ENCODE measurements at places on chromosomes 16 and 17. TPM values are rescaled to one million over a fixed set of nuclear protein-coding genes. Genes with fewer than 3 reads are reported as not detected.

The FAM171A2 gene
- 0.25 TPM for total RNA-seq

- DNase-seq, result no peak
Observed at GRCh38 chr16:53891409-53892139, 187.6 kb downstream of the FTO start.

DNA sequence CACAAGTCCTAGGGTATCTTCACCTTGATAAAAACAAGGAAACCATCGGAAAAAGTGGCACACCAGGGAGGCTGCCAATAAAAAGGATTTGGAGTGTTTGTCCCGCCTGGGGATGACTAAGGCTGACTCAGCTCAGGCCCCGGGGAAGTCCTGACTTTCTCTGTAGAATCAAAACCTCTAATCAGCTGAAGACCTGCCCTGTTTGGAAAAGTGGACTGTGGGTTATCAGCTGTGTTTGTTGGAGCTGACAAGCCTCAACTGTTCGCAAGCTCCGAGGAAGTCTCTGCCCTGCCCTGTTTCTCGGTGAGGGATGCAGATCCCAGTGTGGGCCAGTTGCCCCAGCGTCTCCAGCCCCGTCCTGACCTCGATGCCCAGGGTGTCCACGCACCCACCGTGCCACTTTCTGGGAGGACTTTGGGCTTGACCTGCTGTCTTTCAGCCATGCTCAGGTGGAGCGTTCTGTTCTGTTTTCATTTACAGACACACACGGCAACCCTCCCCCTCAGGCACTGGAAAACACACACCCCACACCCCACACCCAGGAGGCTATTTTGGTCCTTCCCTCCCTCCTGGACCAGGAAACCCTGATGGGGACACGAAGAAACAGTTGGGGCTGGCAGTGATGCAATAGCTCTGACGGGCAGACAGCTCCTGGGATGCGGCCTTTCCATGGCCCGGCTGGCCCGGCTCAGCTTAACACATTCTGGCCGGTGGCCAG is 27.6 kb upstream of the PITPNA start:
- no peak for DNase-seq

DNA sequence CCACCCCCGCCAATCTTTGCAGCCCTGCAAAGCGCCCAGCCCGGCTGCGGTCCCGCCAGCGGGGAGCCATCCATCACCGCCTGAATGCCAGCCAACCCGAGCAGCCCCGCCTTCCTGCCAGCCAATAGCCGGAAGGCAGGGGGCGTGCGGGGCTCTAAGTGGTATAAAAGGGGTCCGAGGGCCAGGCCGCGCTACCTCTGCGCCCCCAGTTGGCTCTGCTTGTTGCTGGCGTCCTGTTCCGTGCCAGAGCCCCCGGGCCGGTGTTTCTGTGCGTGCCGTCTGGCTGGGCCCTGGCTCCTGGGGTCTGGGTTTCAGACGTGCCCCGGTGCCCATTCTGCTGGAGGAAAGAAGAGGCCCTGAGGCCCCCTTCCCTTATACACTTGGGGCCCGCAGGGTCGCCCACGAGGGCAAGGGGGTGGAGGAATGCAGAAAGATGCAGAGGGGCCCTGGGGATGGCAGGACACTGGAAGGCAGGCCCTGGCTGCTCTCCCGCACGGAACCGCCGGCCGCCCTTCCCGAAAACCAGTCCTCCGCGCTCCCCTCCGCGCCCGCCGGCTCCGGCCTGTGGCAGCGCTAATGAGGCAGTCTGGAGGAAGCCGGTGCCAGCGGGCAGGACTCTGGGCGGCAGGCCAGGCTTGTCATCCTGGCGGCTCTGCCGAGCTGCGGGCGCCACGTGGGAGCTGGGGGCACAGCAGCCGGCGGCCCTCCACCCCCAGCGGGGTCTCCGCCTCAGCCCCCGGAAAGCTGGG is 14.0 kb downstream of the COPZ2 start:
- DNase-seq, result no peak

The KCNH6 gene
- not detected for total RNA-seq

GRCh38 chr16:30924076-30924912 is 922 bp downstream of the FBXL19 start:
- DNase-seq, result no peak

The CLDN6 gene
- total RNA-seq, result not detected

The KRT15 gene
- not detected for total RNA-seq

GRCh38 chr17:39462631-39463375 is 1.5 kb downstream of the CDK12 start:
- no peak for DNase-seq

The EVPL gene
- total RNA-seq, result 0.64 TPM

- peak; percentile 93 for DNase-seq
Observed at GRCh38 chr17:42832934-42833766, at the start of gene PSME3. PSME3 (plus strand) TSS chr17:42833397; CDS start chr17:42833632, 235 bp downstream.

DNA sequence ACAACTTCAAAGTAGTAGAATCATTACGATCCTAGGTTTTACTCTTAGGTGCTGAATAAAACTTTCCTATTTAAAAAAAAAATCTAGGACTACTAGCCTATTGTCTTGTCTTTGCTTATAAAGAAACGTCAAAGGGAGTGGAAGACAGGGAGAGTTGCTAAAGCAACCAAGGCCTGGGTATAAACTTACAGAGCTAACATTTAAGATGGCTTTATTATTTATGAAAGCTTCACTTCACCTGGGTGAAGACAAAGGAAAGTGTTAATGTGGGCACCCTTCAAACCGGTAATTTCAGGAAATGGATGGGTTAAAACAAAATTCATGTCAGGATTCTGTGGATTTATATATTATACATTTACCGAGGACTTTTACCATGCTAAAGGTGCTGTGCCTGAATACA is 2.5 kb downstream of the DUSP14 start:
- DNase-seq, result no peak

The STX4 gene
- total RNA-seq, result 92.0 TPM

DNA sequence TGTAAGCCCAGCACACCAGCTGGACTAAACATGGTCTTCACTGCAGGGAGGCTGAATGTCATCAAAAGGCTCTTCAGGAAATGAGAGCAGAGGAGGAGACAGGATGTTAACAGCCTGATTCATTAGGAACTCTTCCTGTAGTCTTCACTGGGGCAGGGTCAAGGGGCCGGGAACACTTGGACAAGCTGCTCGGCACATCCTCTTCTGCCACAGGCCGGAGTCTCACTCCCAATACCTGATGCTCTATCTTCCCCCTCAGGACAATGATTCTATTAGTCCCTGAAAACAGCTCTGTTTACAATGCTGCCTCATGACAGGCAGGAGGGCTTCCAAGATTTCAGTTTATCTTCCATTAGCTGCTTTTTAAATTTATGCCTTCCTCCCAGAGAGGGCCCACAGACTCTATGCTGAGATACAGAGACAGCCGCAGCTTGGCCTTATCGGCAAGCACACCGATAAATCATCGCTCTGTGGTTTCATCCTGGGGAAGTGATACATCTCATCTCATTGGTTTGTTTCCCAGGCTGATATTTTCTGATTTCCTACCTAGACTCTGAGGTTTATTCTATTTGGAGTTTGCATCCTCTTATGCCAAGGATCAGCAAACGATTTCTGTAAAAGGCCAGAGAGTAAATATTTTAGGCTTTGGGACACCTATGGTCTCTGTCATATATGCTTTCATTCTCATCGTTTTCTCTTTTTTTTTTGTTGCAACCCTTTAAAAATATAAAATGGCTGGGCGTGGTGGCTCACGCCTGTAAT is 214.0 kb upstream of the ASIC2 start:
- DNase-seq, result no peak

DNA sequence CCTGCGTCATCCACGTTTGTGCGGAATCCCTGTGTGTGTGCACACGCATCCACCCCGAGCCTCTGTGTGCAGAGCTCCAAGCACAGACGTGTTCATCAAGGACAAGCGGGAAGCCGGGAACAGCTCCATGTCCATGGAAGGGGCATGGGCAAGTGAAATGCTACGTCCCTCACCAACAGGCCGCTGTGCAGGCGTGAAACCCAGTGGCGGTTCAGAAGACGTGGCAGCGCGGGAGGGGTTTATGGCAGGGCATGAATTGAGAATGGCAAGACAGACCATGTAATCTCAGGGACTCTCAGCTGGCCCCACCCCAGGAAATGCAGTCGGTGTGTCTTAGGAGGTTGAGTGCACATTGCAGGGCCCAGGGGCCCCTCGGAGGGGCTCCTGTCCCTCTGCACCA is 52.7 kb downstream of the TBC1D16 start:
- no peak for DNase-seq

- no peak for DNase-seq
Observed at GRCh38 chr16:57711993-57712392, 17.4 kb downstream of the DRC7 start.

The VAT1 gene
- total RNA-seq, result 9.0 TPM

- DNase-seq, result no peak
Observed at GRCh38 chr17:39599004-39599664, 8.6 kb downstream of the NEUROD2 start.

DNA sequence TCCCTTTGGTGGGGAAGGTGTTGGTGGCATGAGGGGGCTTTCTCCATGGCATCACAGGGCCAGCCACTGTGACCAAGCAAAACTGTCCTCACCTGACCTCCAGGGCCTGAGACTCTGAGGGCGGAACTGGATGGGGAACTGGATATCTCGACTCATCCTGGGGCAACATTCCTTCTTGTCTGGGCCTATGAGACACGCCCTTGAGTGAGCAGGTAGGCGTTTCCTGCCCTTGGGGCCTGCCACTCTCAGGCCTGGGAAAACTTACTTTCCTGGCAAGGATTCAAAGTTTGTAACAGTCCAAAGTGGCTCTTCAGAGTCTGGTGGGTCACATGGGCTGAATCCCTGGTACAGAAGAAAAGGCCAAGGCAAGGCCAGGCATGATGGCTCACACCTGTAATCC is 9.6 kb downstream of the MT1X start:
- DNase-seq, result no peak

GRCh38 chr17:35795007-35795870 is at the start of gene MMP28:
MMP28 (minus strand) TSS chr17:35795641; CDS start chr17:35795377, 264 bp downstream.
- peak; percentile 74 for DNase-seq

DNA sequence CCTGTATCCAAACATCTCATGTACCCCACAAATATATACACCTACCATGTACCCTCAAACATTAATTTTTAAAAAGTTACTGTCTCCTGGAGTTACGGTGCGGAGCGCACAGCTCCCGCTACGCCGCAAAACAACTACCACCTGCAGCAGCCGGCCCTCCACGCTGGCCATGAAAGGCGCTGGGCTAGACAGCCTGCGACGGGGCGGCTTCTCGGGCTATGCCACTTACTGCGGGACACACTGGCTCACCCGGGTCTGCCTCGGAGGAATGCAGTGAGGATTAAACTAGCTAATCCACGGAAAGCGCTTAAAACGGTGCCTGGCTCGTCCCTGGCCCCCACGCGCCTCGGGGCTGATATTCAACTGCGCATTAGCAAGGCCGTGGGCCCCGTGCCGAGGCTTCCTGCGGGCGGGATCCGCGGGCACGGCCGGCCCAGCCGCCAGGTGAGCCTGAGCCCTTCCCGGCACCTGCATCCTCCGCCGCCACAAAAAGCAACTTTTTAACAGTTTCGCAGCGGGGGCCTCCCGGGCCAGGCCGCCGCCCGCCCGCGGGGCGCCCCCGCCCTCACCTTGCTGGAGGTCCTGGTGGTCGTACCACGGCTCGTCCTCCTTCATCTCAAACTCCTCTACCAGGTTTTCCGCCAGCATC is 633 bp downstream of the CDR2 start:
- DNase-seq, result peak; percentile 60

- DNase-seq, result no peak
Observed at GRCh38 chr16:84628226-84628731, 10.4 kb upstream of the COTL1 start.

The TPSB2 gene
- not detected for total RNA-seq

GRCh38 chr17:48930435-48930873 is 14.2 kb downstream of the SNF8 start:
- no peak for DNase-seq

DNA sequence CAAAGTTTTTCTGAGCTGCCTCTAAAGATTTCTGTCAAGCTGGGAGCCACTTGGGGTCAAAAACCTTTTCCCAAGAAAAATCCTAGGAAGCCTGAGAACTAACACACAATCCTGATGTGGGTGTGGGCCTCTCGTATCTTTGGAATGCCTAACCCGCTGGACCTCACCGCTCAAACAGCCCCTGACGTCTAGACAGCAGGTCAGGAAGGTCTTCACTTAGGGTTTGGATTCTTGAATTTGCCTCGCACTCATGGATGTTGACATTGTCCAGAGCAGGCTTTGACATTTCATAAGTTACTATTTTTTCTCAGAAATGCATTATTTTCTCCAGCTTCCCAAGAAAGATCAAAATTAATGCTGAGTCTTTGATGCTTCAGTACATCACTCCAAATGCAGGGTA is 18.9 kb downstream of the TEX2 start:
- DNase-seq, result no peak

DNA sequence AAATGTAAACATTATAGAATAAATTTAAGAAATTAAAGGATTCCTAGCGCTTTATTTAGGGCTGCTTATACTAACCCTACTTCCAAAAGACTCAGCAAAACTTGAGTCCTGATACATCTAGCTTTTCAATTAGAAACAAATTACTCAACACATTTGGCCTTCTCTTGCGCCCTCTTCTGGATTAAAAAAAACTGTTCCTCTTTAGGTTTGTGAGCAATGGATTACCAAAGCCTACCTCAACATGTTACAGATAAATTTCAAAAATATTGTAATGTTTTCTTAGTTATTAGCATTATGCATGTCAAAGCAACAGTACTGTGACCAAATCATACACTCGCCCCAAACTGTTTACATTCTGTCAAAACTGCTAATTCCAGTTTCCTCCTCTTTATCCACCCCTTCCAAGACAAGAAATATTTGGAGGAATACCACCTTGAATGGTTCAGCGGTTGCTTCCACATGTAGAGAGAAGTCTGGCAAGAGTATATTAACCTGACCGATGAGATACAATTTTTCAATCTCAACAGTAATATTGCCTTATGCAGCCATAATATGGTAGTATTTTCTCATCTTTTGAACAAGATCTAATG is 2.7 kb downstream of the NUFIP2 start:
- DNase-seq, result peak; percentile 68

- DNase-seq, result no peak
Observed at GRCh38 chr16:85798901-85799496, 345 bp downstream of the EMC8 start.

The ODAD4 gene
- 0.12 TPM for total RNA-seq

- DNase-seq, result peak; percentile 97
Observed at GRCh38 chr16:89873972-89874689, 739 bp downstream of the TCF25 start.

DNA sequence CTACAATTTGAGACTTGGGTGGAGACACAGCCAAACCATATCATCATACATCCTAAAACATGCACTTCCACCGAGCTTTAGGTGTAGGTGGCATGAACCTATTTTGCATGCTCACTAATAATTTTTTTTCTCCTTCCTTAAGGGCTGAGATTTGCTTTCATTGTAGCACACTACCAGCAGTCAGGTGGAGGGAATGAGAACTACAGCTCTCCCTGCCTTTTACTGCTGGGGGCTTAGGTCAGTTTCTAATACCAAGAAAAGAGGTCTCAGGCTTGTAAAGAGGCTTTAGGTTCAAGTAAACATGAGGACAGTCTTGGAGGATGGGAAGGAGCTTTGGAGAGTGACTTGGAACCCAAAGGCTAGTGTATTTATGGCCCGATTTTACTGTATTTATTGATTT is 22.0 kb downstream of the CFAP20 start:
- no peak for DNase-seq

- peak; percentile 49 for DNase-seq
Observed at GRCh38 chr16:85398688-85399582, 214.2 kb upstream of the GSE1 start.

The KRT24 gene
- total RNA-seq, result not detected

The ZNF778 gene
- 7.5 TPM for total RNA-seq

GRCh38 chr17:77476931-77477805 is 336.4 kb downstream of the SEC14L1 start:
- no peak for DNase-seq

GRCh38 chr16:30063893-30064728 is 1.4 kb upstream of the ALDOA start:
- DNase-seq, result peak; percentile 74

GRCh38 chr17:38706505-38707216 is 1.6 kb downstream of the MLLT6 start:
- DNase-seq, result no peak

The TMEM235 gene
- total RNA-seq, result not detected

The NUPR1 gene
- total RNA-seq, result not detected

Measured in natural killer cell treated with Interleukin-12 subunit alpha and Interleukin-12 subunit beta and Interleukin-15 and Interleukin-18, amount 100 ng/mL, for 72 hours (primary cell).